ENCODE measurements at places on chromosomes 7 and 10.

DNA sequence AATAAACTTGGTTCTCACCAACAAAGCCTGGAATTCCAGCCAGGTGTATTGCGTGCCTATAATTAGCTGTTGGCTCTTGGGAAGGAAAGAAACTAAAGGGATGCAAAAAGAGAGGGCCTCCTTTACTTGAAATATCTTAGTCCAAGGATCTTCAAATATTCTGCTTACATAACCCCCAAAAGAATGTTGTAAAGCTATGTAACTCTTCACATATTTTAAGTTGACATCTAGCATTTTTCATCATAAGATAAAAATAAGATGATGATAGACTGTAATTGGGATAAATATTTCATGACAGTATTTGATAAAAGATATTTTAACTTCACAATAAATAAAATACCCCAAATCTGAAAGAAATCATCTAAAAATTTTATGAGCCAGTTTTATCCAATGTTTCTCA, 52.5 kb upstream of the SEPTIN7 start:
- DNase-seq = no peak

GRCh38 chr10:90418869-90419652, 438.8 kb downstream of the HTR7 start:
- DNase-seq = no peak

DNA sequence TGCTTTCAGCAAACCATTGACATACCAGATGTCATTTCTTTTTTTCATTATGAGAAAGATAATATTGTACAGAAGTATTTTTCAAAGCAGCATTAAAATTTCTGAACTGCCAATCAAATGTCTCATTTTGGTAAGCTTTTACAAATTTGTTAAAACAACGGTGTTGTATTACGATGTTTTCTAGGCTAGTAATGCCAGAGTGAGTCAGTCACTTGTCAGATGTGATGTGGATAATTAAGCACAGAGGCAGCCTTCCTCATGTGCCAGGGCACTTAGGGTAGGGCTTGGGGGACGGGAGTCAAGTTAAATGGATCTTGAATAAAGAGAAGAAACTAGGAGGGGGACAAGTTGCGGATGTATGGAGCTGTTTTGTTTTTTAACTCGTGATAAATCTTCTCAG, 10.1 kb downstream of the PSTK start:
- no peak for DNase-seq

GRCh38 chr10:101538446-101538845, 49.6 kb downstream of the POLL start:
- no peak for DNase-seq

GRCh38 chr7:5636914-5637313, 144.5 kb downstream of the RNF216 start:
- peak; percentile 54 for DNase-seq

GRCh38 chr7:28458732-28459131, 46.4 kb downstream of the CREB5 start:
- no peak for DNase-seq

- DNase-seq = no peak
Measured at GRCh38 chr10:30821261-30821993, 191.9 kb upstream of the LYZL2 start.

DNA sequence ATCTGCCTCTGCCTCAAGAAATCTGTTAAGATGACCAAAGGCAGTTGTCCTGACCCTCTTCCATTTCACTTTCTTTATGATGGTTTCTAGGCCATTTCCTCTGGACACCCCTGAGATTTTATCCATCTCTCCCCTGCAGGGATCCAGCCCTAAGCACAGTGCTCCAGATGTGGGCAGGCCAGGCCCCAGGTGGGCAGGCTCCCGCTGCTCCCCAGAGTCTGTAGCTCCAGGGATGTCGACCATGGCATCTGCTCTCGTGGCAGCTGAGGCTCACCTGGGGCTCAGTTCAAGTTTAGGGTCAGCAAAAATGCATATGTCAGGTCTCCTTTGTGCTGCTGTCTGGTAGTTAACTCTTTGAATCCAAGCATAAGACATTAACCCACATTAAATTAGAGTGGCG, 11.8 kb downstream of the CEP41 start:
- DNase-seq = no peak

All from hindlimb muscle (tissue), 1 donor.